ENCODE measurements at places on chromosomes 1 and 21.

- DNase-seq, result no peak
Measured at GRCh38 chr1:169112241-169112640, 5.8 kb downstream of the ATP1B1 start.

DNA sequence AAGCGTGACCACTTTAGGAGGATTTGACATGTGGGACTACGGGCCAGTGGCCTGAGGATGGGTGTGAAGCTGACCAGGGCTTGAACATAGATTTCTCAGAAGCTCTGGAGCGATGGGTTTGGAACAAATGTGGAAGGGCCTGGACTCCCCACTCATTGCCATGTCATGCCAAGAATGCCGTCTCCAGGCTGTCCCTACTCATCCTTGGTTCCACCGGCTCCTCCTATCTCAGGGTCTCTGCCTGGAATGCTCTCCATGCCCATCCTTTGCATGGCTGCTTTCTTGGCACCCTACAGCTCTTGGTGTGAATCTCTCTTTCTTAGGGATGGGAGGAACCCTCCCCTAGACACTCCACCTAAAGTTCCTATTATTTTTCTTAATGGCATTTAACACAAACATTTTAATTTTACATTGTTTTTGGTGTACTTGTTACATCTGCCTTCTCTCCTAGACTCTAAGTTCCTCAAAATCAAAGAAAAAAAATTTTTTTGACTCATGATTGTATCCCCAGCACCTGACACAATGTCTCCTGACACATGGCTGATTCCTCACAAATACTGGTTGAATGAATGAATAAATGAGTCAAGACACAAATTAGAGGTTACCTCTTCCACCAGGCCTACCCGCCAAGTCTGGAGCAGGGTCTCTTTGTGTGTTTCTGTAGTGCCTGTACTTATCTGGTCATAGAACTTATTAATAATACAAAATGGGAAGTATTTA, 114.5 kb downstream of the OMA1 start:
- DNase-seq, result no peak

- no peak for DNase-seq
Measured at GRCh38 chr1:152481869-152482664, 28.5 kb upstream of the LCE5A start.

DNA sequence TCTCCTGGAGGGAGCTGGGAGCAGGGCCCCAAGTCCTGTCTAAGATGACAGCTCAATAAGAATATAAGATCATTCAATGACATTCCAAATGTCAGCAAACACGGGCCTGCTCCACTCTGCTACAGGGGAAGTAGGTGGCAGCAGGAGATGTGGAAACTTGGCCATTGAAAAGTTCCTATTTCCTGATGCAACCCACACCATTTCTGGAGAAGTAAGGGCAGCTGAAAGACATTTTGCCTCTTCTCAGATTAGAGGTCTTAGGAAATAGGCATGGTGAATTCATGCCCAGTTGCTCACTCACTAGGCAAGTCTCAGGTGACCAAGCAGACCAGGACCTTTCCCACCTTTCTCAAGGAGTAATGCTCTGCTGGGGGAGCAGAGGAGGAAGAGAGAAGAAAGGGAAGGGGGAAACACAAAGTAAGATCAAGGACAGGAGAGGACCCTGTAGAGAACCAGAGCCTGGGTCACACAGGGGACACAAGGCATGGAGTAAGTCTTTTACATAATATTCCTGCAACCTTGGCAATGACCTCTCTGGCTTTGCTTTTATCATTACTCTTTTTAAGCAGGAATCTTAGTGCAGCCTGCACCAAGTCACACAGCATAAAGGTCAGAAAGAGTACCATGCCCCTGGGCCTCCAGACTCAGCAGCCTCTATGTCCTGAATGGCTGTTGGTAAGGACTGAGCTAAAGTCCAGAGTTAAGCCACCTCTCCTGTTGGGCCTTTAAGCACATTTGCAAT, 68.9 kb downstream of the DMAP1 start:
- no peak for DNase-seq

GRCh38 chr1:59238333-59238934, 58.5 kb upstream of the FGGY start:
- no peak for DNase-seq

DNA sequence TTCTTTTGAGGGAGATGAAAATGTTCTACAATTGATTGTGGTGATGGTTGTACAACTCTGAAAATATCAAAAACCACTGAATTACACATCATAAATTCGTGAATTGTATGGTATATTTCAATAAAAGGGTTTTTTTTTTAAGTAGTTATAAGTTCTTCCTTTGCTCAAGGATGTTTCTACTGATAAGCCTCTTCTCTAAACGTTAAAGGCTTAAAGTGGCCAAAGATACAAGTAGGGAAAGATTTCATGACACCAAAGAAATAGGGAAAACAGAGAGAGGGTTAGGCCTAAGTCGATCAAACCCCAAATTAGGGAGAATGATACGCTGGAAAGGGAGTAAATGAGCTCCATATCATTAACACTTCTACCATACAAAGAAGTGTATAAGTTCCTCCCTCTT, 4.1 kb downstream of the KDM5B start:
- no peak for DNase-seq

- DNase-seq, result no peak
Measured at GRCh38 chr1:192916021-192916420, 107.2 kb downstream of the RGS2 start.

DNA sequence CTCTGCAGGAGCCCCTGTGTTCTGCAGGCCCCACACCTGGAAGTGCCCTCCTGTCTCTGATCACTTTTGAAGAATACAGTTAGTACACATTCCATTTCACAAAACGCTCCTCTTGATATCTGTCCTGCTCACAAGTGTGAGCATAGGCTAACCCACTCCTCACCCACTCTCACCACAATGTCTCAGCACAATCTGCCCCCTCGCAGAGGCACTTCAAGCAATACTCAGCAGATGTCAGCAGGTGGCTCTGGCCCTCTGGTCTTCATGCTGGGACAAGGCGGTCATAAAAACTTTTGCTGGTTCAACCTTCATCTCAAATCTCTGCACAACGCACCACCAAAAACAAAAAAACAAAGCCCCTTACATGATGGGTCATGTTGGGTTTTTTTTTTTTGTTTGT, 671.2 kb downstream of the MATN1 start:
- no peak for DNase-seq

GRCh38 chr1:38221006-38221649, 174.5 kb upstream of the POU3F1 start:
- DNase-seq, result no peak

DNA sequence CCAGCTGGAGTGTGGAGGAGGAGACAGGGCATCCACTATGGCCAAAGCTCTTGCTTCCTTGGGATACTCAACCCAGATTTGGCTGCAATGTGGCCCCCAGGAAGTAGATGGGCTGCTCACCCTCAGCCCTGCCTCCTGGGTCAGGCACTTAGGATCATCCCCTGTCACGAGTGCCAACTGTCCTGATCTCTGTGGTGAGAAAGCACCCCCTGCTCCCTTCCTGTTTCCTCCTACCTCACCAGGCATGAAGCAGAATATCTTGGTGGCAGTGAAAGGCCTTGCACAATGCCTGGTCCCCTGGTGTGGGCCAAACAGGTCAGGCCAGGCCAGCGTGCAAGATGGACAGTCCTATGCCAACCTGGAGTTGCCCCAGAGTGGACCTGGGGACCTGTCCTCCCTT, 211.7 kb downstream of the GRIK3 start:
- no peak for DNase-seq

DNA sequence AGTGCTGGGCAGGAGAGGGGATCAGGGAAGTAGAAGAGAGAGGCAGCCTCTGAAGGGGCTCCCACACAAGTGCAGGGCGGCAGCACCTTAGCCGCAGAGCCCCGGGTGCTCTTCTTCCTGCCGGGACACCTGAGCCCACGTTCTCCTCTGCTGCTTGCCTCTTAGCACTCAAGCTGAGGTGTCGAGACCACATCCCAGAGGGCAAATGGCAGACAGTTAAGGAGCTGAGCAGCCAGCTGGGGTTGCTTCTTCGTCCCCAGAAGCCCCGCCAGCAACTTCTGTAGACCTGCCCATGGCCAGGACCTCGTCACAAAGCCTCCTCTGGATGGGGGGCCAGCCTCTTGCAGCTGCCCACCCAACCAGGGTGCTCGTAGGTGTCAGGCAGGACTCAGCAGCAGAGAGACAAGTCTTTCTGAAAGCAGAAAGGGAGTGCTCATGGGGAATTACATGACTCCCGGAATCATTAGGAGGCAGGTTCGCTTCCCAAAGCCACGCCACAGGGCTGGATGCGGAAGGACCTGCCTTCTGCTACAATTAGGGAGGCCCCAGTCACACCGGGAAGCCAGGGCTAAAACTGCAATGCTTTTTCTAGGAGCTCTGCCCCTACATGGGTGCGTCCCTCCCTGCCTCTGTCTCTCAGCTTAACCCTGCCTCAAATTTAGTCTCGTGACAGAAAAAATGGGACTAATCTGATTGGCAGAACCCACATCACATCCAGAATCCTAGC, 141.4 kb upstream of the RAB4A start:
- no peak for DNase-seq

GRCh38 chr1:157287462-157287861, 149.3 kb upstream of the ETV3 start:
- no peak for DNase-seq

GRCh38 chr1:215780641-215781040, 213.5 kb downstream of the KCTD3 start:
- DNase-seq, result no peak

Measured in keratinocyte (primary cell).